Renal pelvis (tissue), 12 donors: ENCODE measurements at places on chromosomes 11 and 22. TPM values are rescaled to one million over a fixed set of nuclear protein-coding genes. Genes with fewer than 3 reads are reported as not detected.
A peak's percentile ranks its signal among the peaks of the same experiment; 100 is the strongest.

Gene PTGDR2
- 0.24 TPM for polyA plus RNA-seq

DNA sequence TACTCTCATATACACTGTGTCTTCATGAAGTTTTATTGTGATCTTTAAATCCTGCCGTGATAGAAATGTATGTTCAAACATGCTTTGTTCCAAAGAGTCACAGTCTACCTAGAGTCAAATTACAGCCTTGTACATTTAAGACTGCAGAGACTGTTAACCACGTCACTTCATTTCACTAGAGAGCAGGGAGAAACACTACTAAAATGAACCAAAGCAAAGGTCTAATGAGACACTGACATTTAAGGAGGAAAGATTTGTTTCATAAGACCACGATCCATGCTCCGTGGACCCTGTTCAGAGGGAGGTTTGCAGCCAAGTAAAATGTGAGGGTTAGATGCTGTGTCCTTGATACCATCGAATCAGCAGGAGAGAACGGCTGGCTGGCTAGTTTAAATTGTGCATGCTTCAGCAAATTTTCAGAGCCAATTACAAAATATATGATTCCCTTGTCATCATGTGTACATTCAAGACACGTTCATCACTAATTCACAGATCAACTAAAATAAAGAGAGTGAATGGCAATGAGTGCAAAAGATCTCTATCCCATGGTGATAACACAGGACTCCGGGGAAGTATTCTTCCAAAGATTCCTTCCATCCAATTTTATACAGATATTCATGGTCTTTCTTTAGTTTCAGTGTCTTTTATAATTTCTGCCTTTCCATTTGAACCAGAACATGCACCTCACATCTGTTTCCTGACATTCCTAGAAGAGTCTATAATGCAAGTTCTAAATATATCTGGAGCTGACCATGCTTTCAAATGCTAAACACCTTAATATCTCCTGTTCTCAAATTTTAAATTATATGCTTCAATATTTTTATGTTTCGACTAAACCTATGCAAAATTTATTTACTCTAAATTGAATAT is 960.9 kb upstream of the FAT3 start:
- DNase-seq = peak; percentile 52

- peak; percentile 86 for DNase-seq
Observed at GRCh38 chr11:57335343-57336110, at the start of gene SSRP1. Gene SSRP1 (minus strand): TSS chr11:57335892. CDS start chr11:57335121, 771 bp downstream.

GRCh38 chr11:12285106-12285505 is 92.3 kb upstream of the PARVA start:
- DNase-seq = no peak

DNA sequence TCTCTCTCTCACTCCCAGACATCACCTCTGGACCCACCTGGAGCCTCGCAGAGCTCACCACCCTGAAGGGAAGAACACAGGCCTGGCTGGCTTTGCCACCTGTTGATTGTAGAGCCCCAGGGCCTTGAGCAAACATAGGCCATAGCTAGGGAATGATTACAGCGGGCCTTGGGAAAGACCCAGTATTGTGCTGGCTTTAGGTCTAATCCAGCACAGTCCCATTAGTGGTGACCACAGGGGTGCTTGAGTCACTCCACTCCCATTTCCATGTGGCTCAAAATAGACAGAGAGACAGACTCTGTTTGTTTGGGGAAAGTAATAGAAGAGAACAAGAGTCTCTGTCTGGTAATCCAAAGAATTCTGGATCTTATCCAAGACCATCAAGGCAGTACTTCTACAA is 42.7 kb upstream of the FAM181B start:
- DNase-seq = no peak

- no peak for DNase-seq
Observed at GRCh38 chr11:23320131-23320530, 459.9 kb upstream of the CCDC179 start.
